Calu3 (cell line): ENCODE measurements at places on chromosomes 16 and 17. TPM values are rescaled to one million over a fixed set of nuclear protein-coding genes. Genes with fewer than 3 reads are reported as not detected.

Gene MT1H
- total RNA-seq, result not detected in 2 replicates

Gene OSGIN1
- total RNA-seq, result 13.9 and 15.6 TPM in 2 replicates

Gene MPP2
- 5.5 and 6.7 TPM in 2 replicates for total RNA-seq

Gene KPNB1
- total RNA-seq, result 511 and 538 TPM in 2 replicates

Gene ABCA10
- total RNA-seq, result 0.17 and 0.28 TPM in 2 replicates

Gene MSLN
- total RNA-seq, result 3.4 and 8.9 TPM in 2 replicates

Gene PRSS27
- 2.0 and 2.4 TPM in 2 replicates for total RNA-seq

Gene KCNH4
- total RNA-seq, result not detected in 2 replicates

Gene PIP4K2B
- total RNA-seq, result 101 and 120 TPM in 2 replicates

Gene CLEC18A
- total RNA-seq, result 2.2 and 3.6 TPM in 2 replicates

Gene KLHL10
- total RNA-seq, result not detected in 2 replicates

Gene P3H4
- total RNA-seq, result 19.9 and 22.5 TPM in 2 replicates

Gene DNAAF8
- 0.27 and 1.8 TPM in 2 replicates for total RNA-seq

Gene ARHGAP23
- total RNA-seq, result 140 and 304 TPM in 2 replicates

Gene SOST
- total RNA-seq, result not detected in 2 replicates

Gene KRTAP2-3
- total RNA-seq, result 9.4 and 18.2 TPM in 2 replicates

Gene ATP6V0D1
- 85.3 and 91.0 TPM in 2 replicates for total RNA-seq

Gene MSL1
- 505 and 524 TPM in 2 replicates for total RNA-seq

Gene CCL17
- total RNA-seq, result not detected in 2 replicates

Gene TP53TG3F
- not detected in 2 replicates for total RNA-seq

Gene BRIP1
- 10.3 and 12.3 TPM in 2 replicates for total RNA-seq

Gene SLC16A6
- total RNA-seq, result 0.12 and 0.19 TPM in 2 replicates

Gene MYLK3
- 0.80 and 1.4 TPM in 2 replicates for total RNA-seq

Gene NPIPB5
- total RNA-seq, result 262 and 293 TPM in 2 replicates

Gene SGCA
- total RNA-seq, result not detected in 2 replicates

Gene GAN
- total RNA-seq, result 17.6 and 22.0 TPM in 2 replicates

Gene SSTR5
- not detected in 2 replicates for total RNA-seq

Gene OR1F1
- total RNA-seq, result 0.40 and 0.54 TPM in 2 replicates

Gene NACA2
- not detected in 2 replicates for total RNA-seq

Gene TMEM132E
- total RNA-seq, result 0.15 and 0.26 TPM in 2 replicates

Gene KRT27
- total RNA-seq, result not detected in 2 replicates

Gene TNP2
- not detected in 2 replicates for total RNA-seq

Gene MPV17L
- total RNA-seq, result 10.0 and 11.5 TPM in 2 replicates

Gene MAPT
- 1.1 and 1.6 TPM in 2 replicates for total RNA-seq

Gene GPR179
- total RNA-seq, result 0.45 and 0.69 TPM in 2 replicates

Gene CCL14
- total RNA-seq, result not detected in 2 replicates

Gene TP53TG3B
- not detected in 2 replicates for total RNA-seq

Gene HIGD1B
- not detected in 2 replicates for total RNA-seq
